Foreskin keratinocyte (primary cell): ENCODE measurements at places on chromosomes 12 and 14. TPM values are rescaled to one million over a fixed set of nuclear protein-coding genes. Genes with fewer than 3 reads are reported as not detected.

DNA sequence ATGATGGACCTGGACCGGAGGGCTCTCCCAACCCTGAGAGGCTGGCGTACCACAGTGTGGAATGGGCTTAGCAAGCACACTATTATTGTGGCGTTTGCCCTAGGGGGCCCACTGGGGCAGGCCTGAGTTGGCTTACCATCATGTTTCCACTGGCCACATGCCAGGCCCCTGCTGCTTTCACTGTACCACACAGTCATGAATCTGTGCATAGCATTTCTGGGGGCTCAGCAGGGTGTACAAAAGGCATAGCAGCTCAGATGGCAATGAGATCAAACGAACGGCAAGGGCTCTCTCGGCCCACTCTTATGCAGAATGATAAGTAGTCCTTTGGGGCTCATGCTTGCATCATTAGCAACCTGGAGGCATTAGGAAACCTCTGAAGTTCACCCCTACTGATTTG is 137.0 kb upstream of the HIF1A start:
- no peak for DNase-seq

- DNase-seq: no peak
Observed at GRCh38 chr12:88634008-88634407, 53.7 kb upstream of the KITLG start.

DNA sequence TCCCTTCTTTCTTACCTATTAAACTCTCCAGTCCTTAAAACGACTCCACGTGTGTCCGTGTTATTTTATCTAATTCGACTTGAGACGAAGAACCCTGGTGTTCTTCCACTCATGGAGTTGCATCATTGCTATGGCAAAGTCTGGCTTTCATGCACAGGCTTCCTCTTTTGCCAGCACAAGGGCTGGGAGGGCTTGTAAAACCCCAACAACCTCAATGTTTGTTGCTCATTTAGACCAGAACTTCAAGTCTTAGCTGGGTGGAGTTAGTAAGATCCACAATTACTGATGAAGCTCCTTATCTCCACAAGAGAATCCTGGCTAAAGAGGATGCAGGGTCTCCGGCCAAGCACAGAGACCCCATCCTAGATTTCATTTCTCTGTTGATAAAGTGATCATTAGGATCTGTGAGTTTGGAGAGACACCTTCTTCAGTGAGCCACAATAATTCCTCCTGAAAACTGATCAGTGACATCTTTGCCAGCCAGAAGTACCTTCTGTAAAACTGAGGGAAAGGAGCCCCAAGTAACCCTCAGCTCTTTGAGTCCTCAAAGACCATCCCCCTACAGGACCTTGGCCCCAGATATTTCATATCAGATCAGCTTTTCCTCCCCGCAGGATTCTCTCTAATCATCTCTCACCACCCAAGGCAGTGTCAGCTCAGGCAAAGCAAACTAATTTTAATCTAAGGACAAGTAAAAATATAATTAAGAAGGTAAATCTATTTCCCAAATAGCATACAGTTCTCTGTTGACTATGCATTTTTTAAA is 514.6 kb downstream of the FUT8 start:
- DNase-seq: no peak

DNA sequence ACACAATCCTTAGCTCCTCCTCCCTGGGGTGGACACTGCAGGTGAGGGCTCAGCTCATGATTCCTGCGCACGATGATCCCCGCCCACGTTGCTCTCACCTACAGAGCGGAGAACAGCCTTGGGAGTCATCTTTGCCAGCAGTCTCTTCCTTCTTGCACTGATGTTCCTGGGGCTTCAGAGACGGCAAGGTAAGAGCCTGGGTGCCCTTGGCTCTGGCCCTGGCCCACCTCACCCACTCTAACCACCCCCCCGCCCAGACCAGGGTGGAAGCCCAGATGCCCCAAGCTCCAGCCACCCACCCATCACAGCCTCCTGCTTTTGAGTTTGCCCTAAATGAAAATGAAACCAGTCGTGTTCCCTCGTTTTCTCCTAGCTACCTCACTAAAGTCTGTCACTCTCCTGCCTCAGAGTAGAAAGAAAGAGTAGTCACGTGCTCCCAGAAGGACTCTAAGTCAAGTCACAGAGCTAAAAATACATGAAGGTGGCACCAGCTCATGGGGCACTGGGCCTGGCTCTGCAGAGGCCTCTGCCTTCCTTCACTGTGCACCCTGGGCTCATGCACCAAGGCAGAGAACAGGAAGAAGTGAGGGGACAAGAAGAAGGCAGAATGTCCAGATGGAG is 9.0 kb downstream of the TAPBPL start:
- DNase-seq: no peak

DNA sequence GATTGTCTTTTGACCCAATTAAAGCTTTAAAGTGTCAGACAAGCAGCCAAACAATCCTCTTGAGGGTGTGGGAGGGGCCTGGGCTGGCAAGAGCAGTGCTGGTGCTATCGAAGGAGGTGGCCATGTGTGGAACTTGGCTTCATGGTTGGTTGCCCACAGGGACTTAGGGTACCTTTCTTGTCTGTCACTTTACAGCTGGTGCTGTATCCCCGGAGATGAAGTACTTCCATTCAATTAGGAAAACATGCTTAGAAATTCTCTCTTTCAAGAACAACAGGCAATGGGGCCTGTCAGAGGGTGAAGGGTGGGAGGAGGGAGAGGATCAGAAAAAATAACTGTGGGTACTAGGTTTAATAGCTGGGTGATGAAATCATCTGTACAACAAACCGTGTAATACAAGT is 86.5 kb downstream of the DAAM1 start:
- DNase-seq: peak; percentile 29

GRCh38 chr12:49322367-49322707 is 718 bp upstream of the TROAP start:
- DNase-seq: no peak

- DNase-seq: no peak
Observed at GRCh38 chr12:49762468-49762847, 21.1 kb downstream of the TMBIM6 start.

DNA sequence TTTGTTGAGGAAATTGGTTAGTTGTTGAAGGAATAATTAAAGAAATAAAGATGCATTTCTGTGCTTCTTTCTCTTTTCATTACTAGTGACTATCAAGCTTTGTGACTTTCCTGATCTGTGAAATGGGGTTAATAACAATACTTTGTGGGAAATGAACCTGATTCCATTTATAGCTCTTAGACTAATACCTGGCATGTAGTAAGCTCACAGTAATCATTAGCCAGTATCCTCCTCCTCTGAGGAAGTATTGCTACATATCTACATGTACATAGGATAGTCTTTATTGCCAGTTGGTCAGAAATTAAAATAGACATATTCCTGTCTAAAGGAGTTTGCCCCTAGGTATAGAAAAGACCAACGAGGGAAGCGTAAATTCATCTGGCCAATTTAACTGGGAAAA is 1.8 kb upstream of the CCDC198 start:
- no peak for DNase-seq

GRCh38 chr14:72699852-72700257 is 194.0 kb downstream of the DPF3 start:
- no peak for DNase-seq

DNA sequence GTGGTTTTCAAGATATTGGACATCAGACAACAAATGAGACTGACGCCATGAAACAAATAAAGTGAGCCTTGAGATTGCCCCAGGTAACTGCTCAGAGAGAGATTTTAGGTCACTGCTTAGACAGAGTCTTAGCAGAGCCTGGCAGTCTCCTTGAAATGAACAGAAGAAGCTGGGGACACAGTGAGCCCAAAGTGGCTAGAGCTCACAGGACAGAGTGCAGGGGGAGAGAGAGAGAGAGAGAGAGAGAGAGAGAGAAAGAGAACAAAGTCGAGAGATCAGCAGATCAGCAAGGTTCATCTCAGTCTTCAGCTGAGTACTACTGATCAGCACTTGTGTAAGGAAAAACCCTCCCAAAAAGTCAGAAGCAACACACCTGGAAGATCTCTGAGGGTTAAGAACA is 147.4 kb downstream of the RMST start:
- no peak for DNase-seq

- no peak for DNase-seq
Observed at GRCh38 chr12:85448031-85448430, 168.0 kb downstream of the ALX1 start.

- no peak for DNase-seq
Observed at GRCh38 chr12:124833693-124834122, 30.0 kb downstream of the SCARB1 start.

DNA sequence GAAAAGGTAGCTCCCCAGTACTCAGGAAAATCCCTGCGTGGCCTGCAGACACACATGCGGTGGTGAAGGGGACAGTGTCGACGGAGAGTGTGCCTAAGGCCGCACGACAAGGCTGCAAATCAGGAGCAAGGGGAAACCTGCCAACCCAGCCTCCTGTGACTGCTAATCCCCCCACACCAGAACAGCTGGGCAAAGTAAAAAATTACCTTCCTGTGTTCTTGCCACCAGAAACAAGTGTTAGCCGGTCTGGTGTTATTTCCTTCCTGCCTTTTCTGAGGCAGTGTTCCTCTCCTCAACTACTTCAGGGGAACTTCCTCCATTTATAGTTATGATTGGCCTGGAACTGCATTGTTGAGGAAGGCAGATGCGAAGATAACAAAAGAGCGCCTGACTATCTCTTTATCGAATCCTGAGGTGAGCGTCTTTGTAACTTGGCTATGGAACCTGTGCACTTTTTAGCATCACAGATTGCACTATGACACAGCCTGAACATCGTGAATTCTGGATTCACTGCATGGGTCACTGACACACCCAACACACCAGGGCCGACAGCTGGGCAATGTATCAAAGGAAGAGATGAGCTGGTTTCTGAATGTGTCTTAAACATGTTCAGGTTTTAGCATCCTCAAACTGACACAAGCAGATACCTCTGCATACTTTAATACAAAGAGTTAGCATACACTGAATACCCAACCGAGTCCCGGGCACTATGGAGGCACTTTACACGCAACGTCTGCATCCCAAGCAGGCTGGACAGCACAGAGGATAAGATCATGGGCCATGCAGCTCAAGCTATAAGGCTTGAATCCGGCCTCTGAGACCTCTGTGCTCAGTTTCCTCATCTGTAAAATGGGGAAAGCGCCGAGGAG is 28.9 kb downstream of the SLC15A4 start:
- no peak for DNase-seq

HOXC5 gene
- total RNA-seq: 0.67 and 0.85 TPM in 2 replicates

SPTLC2 gene
- total RNA-seq: 35.0 and 36.6 TPM in 2 replicates
